ENCODE measurements at places on chromosomes 1 and 21.

DNA sequence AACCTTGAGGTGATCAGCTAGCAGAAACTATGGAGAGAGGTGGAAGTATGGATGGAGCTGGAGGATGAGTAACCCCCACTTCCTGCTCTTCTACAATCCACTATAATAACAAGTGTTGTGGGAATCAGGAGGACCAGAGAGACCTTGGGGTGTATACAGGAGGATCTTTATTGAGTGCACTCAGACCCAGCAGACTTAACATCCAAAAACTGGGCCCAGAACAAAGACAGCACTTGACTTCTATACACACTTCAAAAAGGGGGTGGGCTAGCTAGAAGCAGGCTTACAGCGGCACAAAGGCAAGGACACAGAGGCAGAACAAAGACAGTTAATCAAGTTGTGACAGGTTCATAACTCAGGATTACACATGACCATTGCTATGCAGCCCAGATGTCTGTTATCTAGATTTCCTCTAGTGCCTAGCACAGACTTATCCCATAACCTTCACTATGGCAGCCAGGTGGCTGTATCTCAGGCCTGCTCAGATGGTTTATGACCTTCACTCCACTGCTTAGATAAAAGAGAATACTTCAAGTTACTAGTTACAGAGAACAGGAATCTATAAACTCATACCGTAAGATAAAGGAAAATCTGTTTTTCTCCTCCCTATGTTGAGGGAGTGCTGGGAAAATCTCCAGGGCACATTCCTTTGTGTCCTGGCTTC, 36.1 kb upstream of the PADI2 start:
- no peak for DNase-seq

- DNase-seq, result peak; percentile 10
These were observed 254.9 kb downstream of the RHOU start for GRCh38 chr1:228989992-228990827.

GRCh38 chr1:100188617-100189016, 10.6 kb upstream of the LRRC39 start:
- DNase-seq, result no peak

DNA sequence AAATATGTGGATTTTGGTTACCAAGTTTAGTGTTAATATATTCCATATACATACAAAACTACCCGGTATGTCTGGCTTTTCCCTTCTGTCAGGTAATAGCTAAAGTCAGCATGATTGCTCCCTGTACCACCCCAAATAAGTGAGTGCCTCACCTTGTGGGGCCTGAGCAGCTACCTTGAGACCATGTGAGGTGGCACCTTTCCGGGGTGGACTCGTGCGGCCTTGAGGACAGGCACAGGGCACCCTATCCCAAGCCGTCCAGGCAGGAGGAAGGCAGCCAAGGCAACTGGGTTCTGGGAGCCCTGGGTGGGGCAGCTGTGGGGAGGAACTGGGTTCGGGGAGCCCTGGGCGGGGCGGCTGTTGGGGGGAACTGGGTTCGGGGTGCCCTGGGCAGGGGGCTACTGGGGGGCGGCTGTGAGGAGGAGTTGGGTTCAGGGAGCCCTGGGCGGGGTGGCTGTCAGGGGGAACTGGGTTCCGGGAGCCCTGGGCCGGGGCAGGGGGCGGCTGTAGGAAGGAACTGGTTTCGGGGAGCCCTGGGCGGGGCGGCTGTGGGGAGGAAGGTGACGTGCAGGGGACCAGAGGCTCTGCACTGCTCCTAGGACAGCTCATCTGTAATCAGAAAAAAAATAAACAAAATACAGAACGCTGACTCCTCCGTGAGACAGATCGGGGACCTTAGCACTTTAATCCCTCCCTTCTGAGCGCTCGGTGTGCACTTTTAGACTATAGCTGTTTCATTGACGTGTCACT, 63.3 kb downstream of the POFUT2 start:
- DNase-seq, result no peak

GRCh38 chr21:26761174-26761915, 83.9 kb downstream of the ADAMTS1 start:
- no peak for DNase-seq

DNA sequence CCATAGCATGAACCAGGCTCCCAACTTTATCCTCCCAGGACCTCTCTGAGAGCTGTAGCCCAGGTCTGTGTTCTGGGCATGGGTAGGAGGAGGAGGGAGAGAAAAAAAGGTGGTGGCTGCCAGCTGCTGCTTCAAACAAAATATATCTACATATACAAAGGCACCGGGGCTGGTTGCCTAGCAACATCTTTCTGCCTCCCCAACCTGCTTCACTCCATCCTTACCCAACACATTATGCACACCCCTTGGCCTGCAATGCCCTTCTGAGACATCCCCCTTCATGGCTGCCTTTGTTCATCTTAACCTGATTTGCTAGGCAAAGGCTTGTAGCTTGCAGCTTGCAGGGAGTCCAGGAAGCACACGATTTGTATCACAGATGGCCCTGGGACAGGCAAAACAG, 27.2 kb upstream of the ATP1A1 start:
- DNase-seq, result no peak

GRCh38 chr1:94819238-94819944, 766 bp upstream of the SLC44A3 start:
- DNase-seq, result no peak

DNA sequence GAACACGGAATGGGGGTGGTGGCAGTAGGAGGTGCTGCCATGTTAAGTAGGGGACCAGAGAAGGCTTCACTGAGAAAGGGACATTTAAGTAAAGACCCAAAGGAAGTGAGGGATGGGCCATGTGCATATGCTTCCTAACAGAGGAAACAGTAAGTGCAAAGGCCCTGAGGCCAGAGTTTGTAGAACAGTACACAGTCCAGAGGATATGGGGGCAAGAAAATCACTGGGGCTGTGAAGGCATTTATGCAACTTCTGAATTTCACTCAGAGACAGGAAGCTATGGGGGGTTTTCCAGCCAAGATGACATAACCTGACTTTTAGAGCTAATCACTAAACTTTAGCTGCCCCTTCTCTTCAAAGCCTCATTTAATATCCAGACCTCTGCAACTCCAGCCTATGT, 202.5 kb upstream of the EDN2 start:
- DNase-seq, result no peak

DNA sequence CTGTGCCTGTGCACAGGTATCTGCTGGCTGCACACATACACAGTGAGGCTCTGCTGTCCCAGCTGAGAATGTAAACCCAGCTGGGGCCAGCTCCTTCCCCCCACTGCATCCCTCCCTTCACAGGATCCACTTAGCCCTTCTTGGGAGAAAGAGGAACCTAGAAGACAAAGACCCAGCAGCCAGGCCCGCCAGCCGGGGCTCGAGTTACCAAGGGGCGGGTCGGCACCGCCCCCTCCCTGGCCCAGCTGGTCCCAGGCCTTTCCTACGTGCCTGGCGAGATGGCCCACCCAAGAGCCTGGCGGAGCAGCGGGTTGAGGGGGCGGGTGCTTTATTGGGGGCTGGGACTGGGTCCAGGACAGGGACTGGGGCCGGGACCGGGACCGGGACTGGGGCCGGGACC, 2.1 kb downstream of the SH3BGRL3 start:
- DNase-seq, result no peak

DNA sequence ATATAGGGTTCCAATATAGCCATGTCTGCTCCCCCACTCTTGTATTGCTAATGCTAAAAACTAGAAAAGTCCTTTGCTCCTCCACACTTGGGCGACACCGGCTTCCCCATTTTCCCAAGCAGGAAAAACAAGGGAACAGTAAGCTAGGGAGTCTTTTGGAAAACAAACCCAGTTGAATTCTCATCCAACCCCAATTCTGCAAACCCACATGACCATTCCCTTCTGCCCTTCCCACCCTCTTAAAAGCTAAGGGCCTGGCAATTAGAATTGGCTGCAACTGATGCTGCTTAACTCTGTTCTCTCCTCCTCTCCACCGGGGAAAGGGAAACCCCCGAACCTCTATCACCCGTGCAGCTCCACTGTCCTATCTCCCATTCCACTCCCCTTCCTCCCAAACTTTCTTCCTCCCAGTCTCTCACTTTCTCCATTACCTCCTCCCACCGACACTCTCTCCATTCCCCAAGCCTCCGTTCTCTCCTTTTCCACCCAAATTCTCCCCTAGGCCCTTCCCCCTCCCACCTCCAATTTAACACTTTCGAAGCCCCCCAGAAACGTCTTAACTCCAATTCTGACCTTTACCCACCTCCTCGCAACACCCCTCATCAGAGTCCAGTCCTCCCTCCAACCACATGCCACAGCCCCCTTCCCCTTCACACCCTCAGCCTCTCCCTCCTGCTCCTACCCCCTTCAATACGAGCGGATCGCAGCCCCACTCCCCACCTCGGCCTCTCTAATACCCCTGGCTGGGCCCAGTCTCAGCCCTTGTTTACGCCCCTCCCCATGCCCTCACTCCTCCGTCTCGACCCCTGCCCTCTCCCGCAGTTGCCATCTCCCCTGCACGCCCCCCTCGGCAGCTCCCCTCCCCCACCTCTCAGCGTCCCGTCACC, 701 bp downstream of the DEDD start:
- peak; percentile 61 for DNase-seq

DNA sequence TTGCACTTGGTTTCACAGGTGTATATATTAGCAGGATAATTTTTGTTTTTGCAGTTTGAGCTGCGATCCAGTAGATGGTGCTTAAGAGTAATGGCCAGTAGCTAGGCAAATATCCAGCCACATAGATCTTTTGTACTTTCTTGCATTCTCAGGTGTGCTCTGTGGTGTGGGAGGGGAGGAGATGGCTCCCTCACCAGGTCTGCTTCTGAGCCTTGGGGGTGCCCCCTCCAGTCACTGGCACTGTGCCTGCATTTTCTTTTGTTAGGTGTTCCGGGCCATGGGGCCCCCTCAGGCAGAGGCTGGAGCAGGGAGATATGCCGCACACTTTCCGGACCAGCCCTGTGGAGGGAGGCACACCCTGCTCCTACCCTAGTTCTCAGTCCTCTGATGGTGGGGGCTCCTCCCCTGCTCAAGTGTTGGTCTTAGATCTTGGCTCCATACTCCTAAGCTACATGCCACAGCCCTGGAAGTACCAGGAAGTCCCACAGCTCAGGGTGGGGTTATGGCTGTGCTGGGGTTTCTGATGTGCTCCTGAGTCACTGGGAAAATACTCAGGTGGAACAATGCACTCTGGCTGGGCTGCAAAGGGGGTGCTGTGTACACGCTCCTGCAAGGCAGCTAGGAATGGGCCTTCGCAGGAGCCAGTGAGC, 197.6 kb upstream of the DMRTA2 start:
- peak; percentile 21 for DNase-seq

DNA sequence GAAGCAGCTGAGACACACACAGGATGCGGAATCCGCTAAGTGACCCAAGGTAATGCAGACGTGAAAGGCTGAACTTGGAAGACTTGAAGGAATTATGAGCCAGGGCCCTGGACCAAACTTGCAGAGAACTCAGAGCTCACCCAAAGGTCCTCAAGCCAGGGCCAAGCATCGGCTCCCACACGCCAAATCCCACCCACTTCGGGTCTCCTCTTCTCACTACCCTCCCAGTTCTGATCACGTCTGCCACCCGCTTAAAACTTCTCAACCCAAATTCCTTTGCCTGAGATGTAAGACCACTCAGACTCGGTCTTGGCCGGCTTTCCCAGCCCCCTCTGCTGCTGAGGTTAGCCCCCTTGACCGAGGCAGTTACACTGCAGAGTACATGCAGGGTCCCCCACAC, 130.1 kb downstream of the PSMG1 start:
- no peak for DNase-seq

- DNase-seq, result no peak
These were observed 180.7 kb upstream of the SGIP1 start for GRCh38 chr1:66353257-66353656.

GRCh38 chr1:161958425-161958824, 65.2 kb downstream of the OLFML2B start:
- DNase-seq, result no peak

DNA sequence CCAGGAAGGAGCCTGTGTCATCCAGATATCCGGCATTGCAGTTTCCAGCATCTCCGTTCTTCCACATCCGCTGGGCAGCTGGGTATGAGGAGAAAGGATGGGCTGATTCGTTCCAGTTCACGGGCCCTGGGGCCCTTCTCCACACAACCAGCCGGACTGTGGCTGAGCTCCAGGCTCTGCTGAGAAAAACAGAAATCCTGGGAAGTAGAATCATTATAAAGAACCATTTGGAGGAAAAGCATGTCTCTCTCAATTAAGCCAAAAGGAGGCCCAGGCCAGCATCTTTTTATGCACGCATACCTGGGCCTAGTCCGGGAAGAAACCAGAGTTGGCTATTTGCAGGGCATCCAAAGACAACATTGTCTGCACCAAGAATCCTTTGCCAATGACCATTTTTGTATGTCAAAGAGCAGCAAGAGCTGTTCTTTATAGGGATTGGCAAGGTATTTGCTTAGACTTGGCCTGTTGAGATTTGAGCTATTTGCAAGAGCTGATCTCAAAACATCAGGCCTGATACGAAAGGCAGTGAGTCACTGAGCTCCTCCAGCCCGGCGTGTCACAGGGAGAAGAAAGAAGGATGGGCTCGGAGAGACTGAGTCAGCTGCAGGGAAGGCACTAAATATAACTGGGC, 84.9 kb upstream of the ARHGEF16 start:
- DNase-seq, result no peak

GRCh38 chr1:12102066-12102465, 39.0 kb downstream of the TNFRSF8 start:
- DNase-seq, result no peak

DNA sequence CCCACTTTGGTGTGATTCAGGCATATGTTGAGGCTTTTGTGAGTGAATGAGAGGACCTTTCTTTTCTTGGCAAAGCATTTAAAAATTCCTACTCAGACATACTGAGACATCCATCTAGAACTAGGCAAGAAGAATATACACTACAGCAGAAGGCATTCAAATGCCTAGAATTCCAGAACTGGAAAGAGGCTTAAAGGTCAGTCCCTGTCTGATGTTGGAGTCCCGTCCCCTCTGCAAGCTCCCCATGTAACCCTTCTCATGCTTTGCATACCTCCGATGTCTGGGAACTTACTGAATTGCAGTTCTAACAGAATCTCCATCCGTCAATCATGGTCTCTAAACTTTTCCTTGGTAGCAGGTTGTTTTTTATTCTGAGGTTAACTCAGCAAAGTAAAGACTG, 152.9 kb downstream of the ATP6V1G3 start:
- no peak for DNase-seq

DNA sequence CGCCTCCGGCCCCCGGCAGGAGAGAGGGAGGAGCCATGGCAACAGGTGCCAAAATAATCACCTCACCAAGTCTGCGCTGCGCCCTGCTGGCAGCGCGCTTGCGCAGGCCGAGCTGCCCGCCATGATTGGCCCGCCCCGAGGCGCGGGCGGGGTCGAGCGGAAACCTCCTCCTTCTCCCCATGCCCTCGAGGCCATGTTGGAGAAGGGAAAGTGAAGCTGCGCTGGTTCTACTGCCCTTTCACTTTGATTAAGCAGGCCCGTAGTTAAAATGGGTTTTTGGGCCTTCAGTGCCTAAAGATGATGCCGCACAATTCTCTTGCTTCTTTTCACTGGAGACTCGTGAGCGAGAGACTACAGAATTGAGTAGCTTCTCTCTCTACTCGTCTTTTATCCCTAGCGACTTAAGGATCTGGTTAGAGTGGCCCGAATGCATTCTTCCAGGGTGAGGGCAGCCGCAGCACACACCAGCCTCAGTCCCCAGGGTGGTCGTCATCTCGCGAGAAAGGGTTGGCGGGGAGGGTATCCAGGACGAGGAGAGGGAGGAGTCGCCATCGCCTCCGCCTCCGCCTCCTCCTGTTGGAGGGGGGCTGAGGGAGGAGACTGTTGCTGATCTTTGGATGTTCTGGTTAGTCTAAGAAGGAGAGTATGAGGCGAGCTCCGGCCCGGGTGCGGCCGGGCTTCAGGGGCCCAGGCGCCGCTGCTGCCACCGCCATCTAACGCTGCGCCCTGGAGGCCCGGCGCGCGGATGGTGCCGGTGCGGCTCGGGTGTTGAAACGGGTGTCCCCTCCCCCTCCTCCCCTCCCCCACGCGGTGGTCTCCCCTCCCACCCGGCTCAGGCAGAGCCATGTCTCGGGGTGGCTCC, at the start of gene DCAF6:
DCAF6 (plus strand) TSS at position 616 of the 862 bp plus-strand sequence; CDS start at position 845, 229 bp downstream.
- peak; percentile 100 for DNase-seq

Data from NAMALWA (cell line).